ENCODE measurements at places on chromosomes 6 and 20.

DNA sequence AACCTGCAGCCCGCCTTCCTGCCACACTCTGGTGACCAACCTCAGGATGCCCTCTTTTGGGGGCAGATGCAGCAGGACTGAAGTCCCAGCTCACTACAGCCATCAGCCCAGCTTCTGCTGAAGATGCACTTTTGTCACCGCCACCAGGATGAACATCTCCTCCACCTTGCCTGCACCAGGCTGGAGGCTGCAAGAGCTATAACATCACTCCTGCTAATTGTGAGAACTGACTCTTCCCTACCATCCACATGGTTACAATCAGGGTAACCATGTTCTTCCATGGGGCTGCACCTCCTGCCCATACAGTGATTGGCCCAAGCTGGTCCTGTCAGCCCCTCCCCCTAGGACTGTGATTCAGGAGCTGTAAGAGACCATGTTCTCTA lies 2.0 kb upstream of the ACTL10 start:
- no peak for DNase-seq

- no peak for DNase-seq
These were observed 32.4 kb downstream of the RNF217 start for GRCh38 chr6:124994648-124995047.

DNA sequence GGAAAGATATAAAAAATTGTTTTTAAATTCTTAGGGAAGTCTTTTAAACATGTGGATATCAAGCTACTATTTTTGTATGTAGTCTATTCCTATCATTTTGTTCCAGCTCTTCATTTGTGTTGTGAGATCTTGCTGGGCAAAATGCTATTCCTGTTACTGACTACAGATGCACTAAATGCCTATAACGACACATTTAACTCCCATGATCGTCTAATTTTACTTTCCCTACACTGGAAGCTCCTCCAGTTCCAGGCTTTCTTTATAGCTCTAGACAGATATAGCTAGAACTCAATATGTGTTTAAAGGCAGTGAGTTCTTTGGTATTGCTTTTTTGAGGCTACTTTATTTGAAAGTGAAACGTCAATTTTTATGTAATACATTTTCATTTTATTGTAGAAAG lies 971.5 kb upstream of the CITED2 start:
- DNase-seq = no peak

- DNase-seq = no peak
These were observed 598.2 kb upstream of the MAP3K7 start for GRCh38 chr6:91185072-91185471.

GRCh38 chr6:52517502-52518278 lies 59.2 kb downstream of the TRAM2 start:
- DNase-seq = peak; percentile 87

GRCh38 chr6:31758281-31758680 lies 4.2 kb upstream of the SAPCD1 start:
- DNase-seq = no peak

GRCh38 chr6:112061605-112062004 lies 7.7 kb downstream of the CCN6 start:
- no peak for DNase-seq
